ENCODE measurements at places on chromosomes 3 and 15. TPM values are rescaled to one million over a fixed set of nuclear protein-coding genes. Genes with fewer than 3 reads are reported as not detected.

GRCh38 chr3:165195241-165195639 is 944 bp downstream of the SLITRK3 start:
- H3K27ac ChIP-seq, result no peak overlapping the region
- H3K4me1 ChIP-seq, result peaks cover 18% of the 10 kb centered on the region
- peaks cover 17% of the 10 kb centered on the region for H3K36me3 ChIP-seq
- peaks cover 37% of the 10 kb centered on the region for H3K27me3 ChIP-seq
- DNase-seq, result no peak

- H3K27ac ChIP-seq, result no peak overlapping the region
- H3K4me3 ChIP-seq, result no peak overlapping the region
- no peaks in the 10 kb centered on the region for H3K4me1 ChIP-seq
- H3K27me3 ChIP-seq, result no peaks in the 10 kb centered on the region
- no peak for DNase-seq
These were observed 60.8 kb upstream of the ARHGEF26 start for GRCh38 chr3:154060238-154061000.

LACTB gene
- total RNA-seq, result 16.1 TPM

SPTBN5 gene
- 0.64 TPM for total RNA-seq

GRCh38 chr3:40308725-40309417 is 636 bp upstream of the EIF1B start:
- peak overlapping the region; percentile 93 for H3K4me3 ChIP-seq
- peaks cover 4% of the 10 kb centered on the region for H3K4me1 ChIP-seq
- H3K27me3 ChIP-seq, result no peaks in the 10 kb centered on the region
- peak overlapping the region; percentile 94 for H3K27ac ChIP-seq
- no peak for DNase-seq

SPTSSB gene
- 8.1 TPM for total RNA-seq

GRCh38 chr3:137612291-137612690 is 151.8 kb upstream of the SOX14 start:
- H3K27me3 ChIP-seq, result no peaks in the 10 kb centered on the region
- H3K36me3 ChIP-seq, result no peaks in the 10 kb centered on the region
- H3K4me3 ChIP-seq, result no peak overlapping the region
- DNase-seq, result no peak
- H3K27ac ChIP-seq, result no peak overlapping the region

DNA sequence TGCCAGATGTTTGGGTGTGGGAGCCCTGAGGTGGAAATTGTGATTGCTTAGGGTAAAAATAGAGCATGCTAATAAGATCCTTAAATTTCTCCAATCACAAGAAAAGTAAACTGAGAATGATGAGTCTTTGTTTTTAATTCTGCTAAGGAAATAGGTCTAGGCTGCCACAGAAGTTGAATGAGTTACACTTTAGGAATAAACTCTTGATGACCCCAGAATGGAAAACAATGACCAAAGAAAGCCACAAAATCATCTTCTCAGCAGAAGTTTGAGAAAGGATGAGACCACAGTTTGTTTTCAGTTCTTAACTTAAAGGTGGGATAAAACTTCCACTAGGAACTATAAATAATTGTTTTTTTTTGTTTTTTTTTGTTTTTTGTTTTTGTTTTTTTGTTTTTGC is 164.6 kb upstream of the BCL6 start:
- H3K36me3 ChIP-seq, result no peaks in the 10 kb centered on the region
- no peaks in the 10 kb centered on the region for H3K27me3 ChIP-seq
- no peak overlapping the region for H3K27ac ChIP-seq
- no peak for DNase-seq
- H3K4me3 ChIP-seq, result no peak overlapping the region

TYRO3 gene
- 8.1 TPM for total RNA-seq

GRCh38 chr15:96182736-96183513 is 147.6 kb upstream of the NR2F2 start:
- peak overlapping the region; percentile 28 for H3K4me3 ChIP-seq
- no peak for DNase-seq
- no peaks in the 10 kb centered on the region for H3K36me3 ChIP-seq
- H3K27ac ChIP-seq, result peak overlapping the region; percentile 58

- no peak for DNase-seq
- H3K4me3 ChIP-seq, result no peak overlapping the region
- no peaks in the 10 kb centered on the region for H3K4me1 ChIP-seq
- no peaks in the 10 kb centered on the region for H3K27me3 ChIP-seq
- H3K36me3 ChIP-seq, result no peaks in the 10 kb centered on the region
These were observed 139.0 kb upstream of the CGNL1 start for GRCh38 chr15:57237301-57237642.

GRCh38 chr15:66163553-66163952 is 90.0 kb downstream of the MEGF11 start:
- H3K27me3 ChIP-seq, result peaks cover 93% of the 10 kb centered on the region
- no peak overlapping the region for H3K4me3 ChIP-seq
- no peak overlapping the region for H3K27ac ChIP-seq
- H3K4me1 ChIP-seq, result no peaks in the 10 kb centered on the region

- H3K27ac ChIP-seq, result peak overlapping the region; percentile 34
- no peak overlapping the region for H3K4me3 ChIP-seq
These were observed 14.8 kb downstream of the PDE12 start for GRCh38 chr3:57570878-57571277.

CPN2 gene
- total RNA-seq, result not detected

DNA sequence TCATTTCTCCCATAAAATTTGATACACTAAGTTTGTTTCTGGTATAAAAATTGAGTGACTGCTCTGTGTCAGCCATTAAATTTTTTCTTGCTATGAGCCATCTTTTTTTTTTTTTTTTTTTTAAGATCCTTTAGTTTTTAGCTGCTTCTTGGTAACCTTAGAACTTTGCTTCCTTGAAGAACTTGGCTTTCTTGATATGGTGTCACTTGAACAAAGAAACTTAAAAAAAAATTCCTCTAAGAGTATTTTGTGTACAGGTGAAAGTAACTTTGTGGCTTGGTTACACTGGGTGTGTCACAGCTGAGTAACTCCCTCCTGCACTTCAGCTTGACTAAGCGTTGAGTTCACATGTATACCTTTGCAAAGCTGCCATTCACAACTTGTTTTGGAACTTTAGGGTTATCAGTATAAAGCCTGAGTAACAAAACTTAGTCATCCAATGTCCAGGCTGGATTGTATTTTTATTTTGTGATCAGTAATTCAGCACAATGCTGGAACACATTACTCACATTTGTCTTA is 6.5 kb downstream of the CHD2 start:
- H3K4me1 ChIP-seq, result peaks cover 67% of the 10 kb centered on the region
- H3K27me3 ChIP-seq, result no peaks in the 10 kb centered on the region
- peak; percentile 56 for DNase-seq
- H3K27ac ChIP-seq, result peak overlapping the region; percentile 100
- peak overlapping the region; percentile 80 for H3K4me3 ChIP-seq
- peaks cover 92% of the 10 kb centered on the region for H3K36me3 ChIP-seq

GRCh38 chr15:100218434-100218833 is 123.3 kb downstream of the ADAMTS17 start:
- DNase-seq, result no peak
- H3K4me1 ChIP-seq, result no peaks in the 10 kb centered on the region
- no peak overlapping the region for H3K27ac ChIP-seq
- H3K27me3 ChIP-seq, result no peaks in the 10 kb centered on the region
- H3K36me3 ChIP-seq, result no peaks in the 10 kb centered on the region

- no peaks in the 10 kb centered on the region for H3K27me3 ChIP-seq
- no peak overlapping the region for H3K27ac ChIP-seq
- no peaks in the 10 kb centered on the region for H3K4me1 ChIP-seq
- no peaks in the 10 kb centered on the region for H3K36me3 ChIP-seq
These were observed 5.3 kb downstream of the POU1F1 start for GRCh38 chr3:87270908-87271700.

SEMA3F gene
- 1.7 TPM for total RNA-seq

GRCh38 chr3:134134240-134134639 is 104.5 kb upstream of the SLCO2A1 start:
- H3K27ac ChIP-seq, result no peak overlapping the region
- H3K27me3 ChIP-seq, result no peaks in the 10 kb centered on the region
- no peaks in the 10 kb centered on the region for H3K36me3 ChIP-seq
- peaks cover 7% of the 10 kb centered on the region for H3K4me1 ChIP-seq
- DNase-seq, result no peak

ZBED2 gene
- total RNA-seq, result 0.56 TPM

SHC4 gene
- 1.2 TPM for total RNA-seq

DNA sequence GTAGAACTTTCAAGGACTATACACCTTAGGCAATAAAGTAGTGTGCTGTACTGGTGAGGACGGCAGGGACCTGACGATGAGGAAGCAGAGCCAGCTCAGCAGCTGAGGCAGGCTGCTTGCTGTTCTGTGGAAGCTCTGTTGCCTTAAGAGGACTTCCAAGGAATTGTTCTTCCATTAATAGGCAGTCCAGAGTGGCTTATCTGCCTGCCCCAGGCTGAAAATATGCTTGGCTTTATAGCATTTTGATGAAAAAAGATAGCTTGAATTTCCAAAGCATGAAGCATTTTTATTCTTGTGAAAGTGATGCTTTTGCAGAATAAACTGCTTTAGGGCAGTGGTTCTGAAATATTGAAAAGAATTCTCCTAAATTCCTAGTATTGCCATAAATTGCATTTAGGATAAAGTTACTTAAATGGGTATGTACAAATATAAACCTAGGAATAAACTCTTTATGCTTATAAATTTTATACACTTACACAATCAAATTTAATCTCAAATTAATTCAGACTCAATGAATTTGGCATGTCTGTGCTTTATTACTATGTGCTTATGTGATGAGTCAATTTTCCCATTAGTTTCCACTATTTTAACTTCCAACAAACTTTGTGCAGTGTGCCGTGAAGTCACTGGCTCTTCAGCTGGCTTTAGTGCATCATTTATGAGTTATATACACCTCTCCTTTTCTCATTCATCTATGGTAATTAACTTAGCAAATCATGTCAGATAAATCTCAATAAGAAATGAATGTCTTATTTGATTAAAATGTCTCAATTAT is 231.0 kb upstream of the RASGRP1 start:
- no peak overlapping the region for H3K27ac ChIP-seq
- H3K4me3 ChIP-seq, result no peak overlapping the region

- no peak overlapping the region for H3K4me3 ChIP-seq
- no peak overlapping the region for H3K27ac ChIP-seq
- DNase-seq, result no peak
- H3K27me3 ChIP-seq, result no peaks in the 10 kb centered on the region
These were observed 45.4 kb upstream of the DLG1 start for GRCh38 chr3:197343656-197344408.

GOLGA8G gene
- not detected for total RNA-seq

- H3K4me3 ChIP-seq, result no peak overlapping the region
- no peak for DNase-seq
- H3K36me3 ChIP-seq, result no peaks in the 10 kb centered on the region
- no peak overlapping the region for H3K27ac ChIP-seq
These were observed 107.3 kb upstream of the TRIM42 start for GRCh38 chr3:140570602-140571001.

DNA sequence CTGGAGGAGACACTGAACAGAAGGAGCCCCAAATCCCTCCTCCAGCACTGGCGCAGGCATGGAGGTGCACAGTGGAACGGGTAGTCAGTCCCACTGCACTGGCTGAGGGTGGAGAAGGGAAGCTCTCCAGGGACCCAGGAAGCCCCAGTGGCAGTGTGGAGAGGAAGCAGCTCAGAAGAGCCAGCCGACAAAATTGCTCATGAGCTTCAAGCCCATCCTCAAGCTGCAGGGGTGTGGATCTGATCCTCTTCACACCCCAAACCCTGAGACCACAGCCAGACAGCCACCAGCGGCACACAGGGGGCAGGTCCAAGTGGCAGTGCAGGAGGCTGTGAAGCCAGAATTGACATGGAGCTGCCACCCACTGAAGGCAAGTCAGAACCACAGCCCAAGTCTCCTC is 32.1 kb downstream of the CYFIP1 start:
- no peaks in the 10 kb centered on the region for H3K4me1 ChIP-seq
- H3K27me3 ChIP-seq, result no peaks in the 10 kb centered on the region
- no peak for DNase-seq
- no peak overlapping the region for H3K27ac ChIP-seq
- H3K4me3 ChIP-seq, result no peak overlapping the region

CCPG1 gene
- 54.6 TPM for total RNA-seq

- H3K4me3 ChIP-seq, result no peak overlapping the region
- no peaks in the 10 kb centered on the region for H3K27me3 ChIP-seq
- no peaks in the 10 kb centered on the region for H3K36me3 ChIP-seq
- no peak overlapping the region for H3K27ac ChIP-seq
- H3K4me1 ChIP-seq, result no peaks in the 10 kb centered on the region
These were observed 10.6 kb downstream of the UBR1 start for GRCh38 chr15:43095243-43095642.

GCNT3 gene
- 11.6 TPM for total RNA-seq

C3orf22 gene
- not detected for total RNA-seq

DNA sequence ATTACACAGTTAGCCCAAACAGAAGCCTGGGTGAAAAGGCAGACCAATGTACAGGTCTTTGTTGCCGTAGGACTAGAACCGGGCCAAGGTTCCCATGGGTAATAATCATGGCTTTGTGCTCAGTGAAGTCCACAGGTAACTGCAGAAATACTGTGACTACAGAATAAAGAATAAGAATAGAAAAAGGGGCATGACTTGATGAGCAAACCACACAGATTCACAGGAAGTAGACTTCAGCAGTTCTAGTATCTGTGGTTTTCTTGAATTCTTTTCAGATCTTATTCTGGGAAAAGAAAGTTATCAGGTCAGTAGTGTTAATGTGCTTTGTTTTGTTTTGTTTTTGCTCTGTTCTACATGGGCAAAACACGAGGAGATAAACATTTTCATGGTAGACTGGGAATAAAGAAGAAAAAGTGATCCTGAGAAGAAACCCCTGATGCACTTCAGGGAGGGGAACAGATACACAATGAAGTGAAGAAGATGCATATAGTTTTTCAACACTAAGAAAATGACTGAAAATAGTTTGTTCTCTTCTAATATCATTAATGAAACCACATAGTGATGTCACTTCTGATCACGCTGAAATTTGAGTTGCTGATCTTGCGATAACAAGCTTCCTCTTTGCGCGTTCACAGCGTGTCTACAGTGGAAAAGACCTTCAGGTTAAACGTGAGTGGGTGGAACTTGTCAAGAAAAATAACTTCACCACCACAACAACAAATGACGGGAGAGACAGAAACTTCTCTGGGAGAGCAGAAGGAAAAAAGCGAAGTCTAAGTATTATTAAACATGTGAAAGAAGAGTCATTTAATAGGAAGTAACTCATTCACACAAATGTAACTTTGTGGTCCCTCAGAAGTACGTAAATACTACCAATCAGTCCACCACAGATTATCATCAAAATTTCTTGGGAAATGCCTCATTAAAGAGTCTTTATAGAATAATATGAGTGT is 315.8 kb upstream of the SATB1 start:
- no peak overlapping the region for H3K4me3 ChIP-seq
- no peak overlapping the region for H3K27ac ChIP-seq
- DNase-seq, result no peak
- no peaks in the 10 kb centered on the region for H3K27me3 ChIP-seq
- H3K36me3 ChIP-seq, result no peaks in the 10 kb centered on the region

- peaks cover 36% of the 10 kb centered on the region for H3K4me1 ChIP-seq
- H3K4me3 ChIP-seq, result no peak overlapping the region
These were observed 16.6 kb downstream of the ST3GAL6 start for GRCh38 chr3:98779541-98780335.

DNA sequence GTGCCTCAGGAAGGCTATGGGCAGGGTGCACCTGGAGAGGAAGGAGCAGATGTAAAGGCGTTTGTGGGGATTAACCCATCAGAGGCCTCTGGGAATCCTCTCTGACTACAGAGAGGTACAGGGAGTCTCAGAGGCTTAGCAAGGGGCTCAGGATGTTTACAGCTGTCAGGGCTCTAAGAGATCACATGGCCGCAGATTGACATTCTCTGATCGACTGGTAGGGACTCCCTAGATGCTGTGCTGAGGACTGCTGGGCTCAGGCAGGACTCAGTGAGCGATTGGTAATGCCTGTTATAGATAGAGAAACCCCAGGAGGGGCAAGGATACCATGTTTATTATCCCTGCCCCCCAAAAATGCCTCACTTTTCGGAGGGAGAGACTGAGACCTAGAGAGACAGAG is 103.5 kb downstream of the CORO2B start:
- H3K27ac ChIP-seq, result no peak overlapping the region
- H3K4me1 ChIP-seq, result no peaks in the 10 kb centered on the region
- DNase-seq, result no peak
- no peaks in the 10 kb centered on the region for H3K36me3 ChIP-seq
- H3K27me3 ChIP-seq, result peaks cover 100% of the 10 kb centered on the region

ANKUB1 gene
- total RNA-seq, result not detected
